Prostate gland (tissue), 2 donors: ENCODE measurements at places on chromosomes 1 and 21. TPM values are rescaled to one million over a fixed set of nuclear protein-coding genes. Genes with fewer than 3 reads are reported as not detected.
A peak's percentile ranks its signal among the peaks of the same experiment; 100 is the strongest.

- DNase-seq, result no peak
- no peaks in the 10 kb centered on the region for H3K4me1 ChIP-seq
- H3K4me3 ChIP-seq, result no peak overlapping the region
- no peaks in the 10 kb centered on the region for H3K36me3 ChIP-seq
- no peaks in the 10 kb centered on the region for H3K27me3 ChIP-seq
Observed at GRCh38 chr1:180581635-180582039, 22.9 kb downstream of the OVAAL start.

GRCh38 chr1:151147665-151148064 is 1.2 kb upstream of the SEMA6C start:
- DNase-seq, result no peak
- no peaks in the 10 kb centered on the region for H3K27me3 ChIP-seq
- no peaks in the 10 kb centered on the region for H3K36me3 ChIP-seq
- H3K4me3 ChIP-seq, result no peak overlapping the region
- H3K4me1 ChIP-seq, result no peaks in the 10 kb centered on the region
- no peak overlapping the region for H3K27ac ChIP-seq

GRCh38 chr1:212082765-212083406 is 47.3 kb downstream of the DTL start:
- no peaks in the 10 kb centered on the region for H3K27me3 ChIP-seq
- DNase-seq, result no peak
- H3K4me1 ChIP-seq, result no peaks in the 10 kb centered on the region
- no peaks in the 10 kb centered on the region for H3K36me3 ChIP-seq

DNA sequence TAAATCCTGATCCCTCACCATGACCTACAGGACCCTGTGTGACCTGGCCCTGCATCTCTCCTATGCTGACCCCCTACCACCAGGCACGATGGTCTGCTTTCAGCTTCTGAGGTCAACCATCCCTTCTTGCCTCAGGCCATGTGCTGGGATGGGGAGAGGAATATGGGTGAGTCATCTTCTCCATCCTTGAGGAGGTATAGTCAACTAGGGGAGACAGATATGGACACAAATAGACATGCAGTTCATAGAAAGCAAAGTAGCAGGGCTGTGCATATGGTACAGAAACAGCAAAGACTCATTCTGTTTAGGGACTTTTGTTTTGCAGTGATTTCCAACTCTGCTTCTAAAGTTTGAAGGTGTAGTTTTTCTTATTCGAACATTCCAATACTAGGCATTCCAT is 250.8 kb upstream of the FGGY start:
- H3K27me3 ChIP-seq, result no peaks in the 10 kb centered on the region
- H3K4me1 ChIP-seq, result no peaks in the 10 kb centered on the region
- no peak for DNase-seq
- H3K27ac ChIP-seq, result no peak overlapping the region
- H3K4me3 ChIP-seq, result no peak overlapping the region
- no peaks in the 10 kb centered on the region for H3K36me3 ChIP-seq

DNA sequence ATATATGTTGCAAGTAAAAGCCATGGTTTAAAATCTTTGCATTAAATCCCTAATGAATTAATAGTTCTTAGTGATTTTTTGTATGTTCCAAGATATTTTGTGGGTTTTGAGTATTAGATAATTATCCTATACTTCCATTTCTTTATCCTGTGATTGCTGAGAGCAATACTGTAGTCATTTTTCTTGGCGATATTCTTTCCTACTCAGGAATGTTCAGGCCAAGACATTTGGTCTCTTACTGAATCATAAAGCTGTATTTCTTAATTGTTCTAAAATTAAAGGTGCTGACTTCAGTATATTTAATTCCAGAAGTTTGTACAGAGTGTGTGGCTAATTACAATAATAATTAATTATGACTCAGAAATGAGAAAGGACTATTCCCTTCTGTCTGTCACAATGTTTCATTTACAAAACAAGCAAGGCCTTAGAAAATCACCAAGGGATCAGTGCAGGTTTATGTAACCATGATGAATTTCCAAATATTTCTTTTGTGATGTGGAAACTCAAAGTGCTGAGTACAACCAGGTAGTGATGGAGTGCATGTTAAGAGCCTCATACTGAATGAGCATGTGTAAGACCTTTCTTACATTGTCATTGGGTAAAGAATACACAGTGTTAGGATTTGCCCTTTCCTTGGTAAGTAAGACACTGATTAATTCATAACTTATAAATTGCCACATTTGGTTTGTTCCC is 161.2 kb downstream of the HMCN1 start:
- no peaks in the 10 kb centered on the region for H3K36me3 ChIP-seq
- no peaks in the 10 kb centered on the region for H3K4me1 ChIP-seq
- no peak overlapping the region for H3K4me3 ChIP-seq
- DNase-seq, result no peak
- no peak overlapping the region for H3K27ac ChIP-seq
- no peaks in the 10 kb centered on the region for H3K27me3 ChIP-seq

DNA sequence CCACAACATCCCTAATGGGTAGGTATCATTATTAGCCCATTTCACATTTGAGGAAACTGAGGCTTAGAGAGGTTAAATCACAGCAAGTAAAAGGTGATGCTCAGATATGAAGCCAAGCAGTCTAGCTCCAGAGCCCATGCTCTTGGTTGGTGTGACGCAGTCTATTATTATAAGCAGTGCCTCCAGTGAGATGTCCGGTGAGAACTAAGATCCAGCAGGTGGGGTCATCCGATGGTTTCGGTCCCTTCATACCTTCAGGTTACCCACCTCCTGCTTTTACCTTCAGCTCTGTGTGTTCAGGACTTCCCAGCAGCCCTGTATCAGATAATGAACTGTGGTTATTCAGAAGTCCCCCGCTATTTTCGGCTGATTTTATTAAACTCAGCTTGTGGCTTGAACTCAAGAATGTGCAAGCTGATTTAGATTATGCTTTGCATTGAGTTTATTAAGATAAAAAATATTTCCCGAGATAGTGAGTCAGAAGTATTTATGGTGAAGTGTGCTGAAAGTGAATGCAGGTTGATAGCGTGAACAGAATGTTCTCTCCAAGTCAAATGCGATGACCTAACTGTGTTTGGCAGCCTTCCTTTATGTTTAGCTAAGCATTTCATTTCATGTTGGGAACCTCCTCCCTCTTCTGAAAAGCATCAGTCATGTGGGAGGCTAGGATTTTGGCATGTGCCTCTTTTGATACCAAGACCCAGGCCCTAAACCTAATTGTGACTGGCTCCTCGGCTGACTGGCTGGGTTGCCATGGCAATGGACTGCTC is 160.9 kb upstream of the UBE2U start:
- H3K27me3 ChIP-seq, result no peaks in the 10 kb centered on the region
- no peaks in the 10 kb centered on the region for H3K4me1 ChIP-seq
- peak overlapping the region; percentile 38 for H3K27ac ChIP-seq
- no peaks in the 10 kb centered on the region for H3K36me3 ChIP-seq

DNA sequence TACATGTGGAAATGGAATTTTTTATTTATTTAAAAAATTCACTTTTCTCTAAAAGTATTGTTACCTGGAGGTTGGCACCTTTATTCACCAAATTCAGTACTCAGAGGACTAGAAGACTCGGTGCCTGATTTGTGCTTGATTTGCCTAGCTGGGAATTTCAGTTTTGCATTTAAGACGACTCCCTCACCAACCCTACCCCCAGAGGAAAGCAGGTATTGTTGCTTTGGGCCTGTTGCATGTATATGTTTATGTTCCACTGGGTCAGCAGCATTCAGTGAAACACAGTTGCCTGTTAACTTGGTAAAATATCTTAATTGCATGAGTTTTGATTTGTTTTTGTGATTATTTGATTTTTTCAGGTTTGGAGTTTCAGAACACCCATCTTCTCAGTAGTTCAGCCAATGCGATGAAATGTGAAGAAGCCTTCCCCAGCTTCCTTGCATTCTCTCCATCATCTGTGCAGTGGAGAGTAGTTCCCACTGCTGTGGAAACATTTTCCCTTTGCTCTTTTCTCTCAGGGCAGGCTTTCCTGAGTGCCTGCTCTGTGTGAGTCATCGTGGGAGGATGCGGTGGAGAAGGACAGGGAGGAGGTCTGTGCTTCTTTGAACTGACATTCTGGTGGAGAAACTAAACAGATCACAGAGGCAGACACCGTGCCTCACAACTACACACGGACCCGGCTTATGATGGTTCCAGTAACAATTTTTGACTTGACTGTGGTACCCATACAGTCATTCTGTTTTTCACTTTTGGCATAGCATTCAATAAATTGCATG is 6.4 kb downstream of the ADARB1 start:
- H3K4me3 ChIP-seq, result no peak overlapping the region
- no peaks in the 10 kb centered on the region for H3K27me3 ChIP-seq
- DNase-seq, result no peak
- H3K27ac ChIP-seq, result no peak overlapping the region

GRCh38 chr1:72119491-72119890 is 162.8 kb downstream of the NEGR1 start:
- no peaks in the 10 kb centered on the region for H3K4me1 ChIP-seq
- DNase-seq, result no peak

GRCh38 chr1:68963353-68963752 is 466.5 kb upstream of the DEPDC1 start:
- H3K27me3 ChIP-seq, result no peaks in the 10 kb centered on the region
- DNase-seq, result no peak
- no peaks in the 10 kb centered on the region for H3K36me3 ChIP-seq

DNA sequence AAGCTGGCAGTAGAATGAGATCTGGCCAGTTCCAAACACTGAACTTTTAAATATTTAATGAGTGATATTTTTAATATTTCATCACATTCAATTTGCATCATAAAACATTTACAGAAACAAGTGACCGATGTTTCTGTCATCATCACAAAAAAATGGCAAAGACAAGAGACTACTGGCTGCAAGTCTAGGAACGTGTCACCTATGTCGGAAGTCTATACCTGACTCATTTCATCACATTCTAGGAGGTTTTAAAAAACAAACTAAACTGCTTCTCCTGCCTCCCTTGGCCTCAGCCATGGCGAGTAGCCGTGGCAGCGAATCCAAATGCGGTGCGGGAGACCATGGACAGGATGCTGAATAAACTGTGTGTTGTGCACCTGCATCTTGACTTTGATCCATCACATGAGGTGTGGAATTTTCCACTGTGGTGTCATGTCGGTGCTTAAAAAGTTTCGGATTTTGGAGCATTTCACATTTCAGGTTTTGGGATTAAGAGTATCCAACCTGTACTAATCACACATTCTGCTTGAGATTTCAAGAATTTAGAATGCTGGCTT is 43.1 kb downstream of the CLSTN1 start:
- no peaks in the 10 kb centered on the region for H3K4me1 ChIP-seq
- no peak for DNase-seq
- H3K4me3 ChIP-seq, result no peak overlapping the region

GRCh38 chr1:3732434-3733093 is 19.7 kb upstream of the CCDC27 start:
- H3K36me3 ChIP-seq, result no peaks in the 10 kb centered on the region
- no peak overlapping the region for H3K27ac ChIP-seq
- H3K4me1 ChIP-seq, result no peaks in the 10 kb centered on the region
- no peaks in the 10 kb centered on the region for H3K27me3 ChIP-seq

DNA sequence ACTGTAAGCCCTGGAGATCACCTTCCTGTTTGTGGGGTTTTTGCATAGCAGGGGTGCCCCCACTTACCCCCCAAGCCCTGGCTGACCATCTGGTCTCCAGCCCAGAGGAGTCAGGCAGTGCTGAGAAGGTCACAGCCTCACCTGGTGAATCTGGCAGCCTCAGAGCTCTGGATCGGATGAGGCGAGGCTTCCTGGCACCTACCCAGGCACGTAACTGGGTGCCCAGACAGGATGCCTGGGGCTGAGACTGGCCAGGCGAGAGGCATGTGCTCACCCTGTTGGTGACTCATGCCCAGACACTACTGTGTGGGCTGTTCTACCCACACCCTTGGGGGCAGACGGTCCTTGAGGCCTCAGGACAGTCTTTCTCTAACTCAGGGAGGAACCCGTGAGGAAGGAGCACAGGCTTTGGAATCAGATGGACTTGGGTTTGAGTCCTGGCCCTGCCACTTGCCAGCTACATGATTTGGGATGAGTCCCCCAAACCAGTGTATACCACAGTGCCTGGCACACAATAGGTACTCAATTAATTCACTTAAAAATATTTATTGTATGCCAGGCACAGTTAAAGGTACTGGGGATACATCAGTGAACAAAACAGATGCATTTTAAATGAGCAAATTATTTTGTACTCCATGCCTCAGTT is 15.1 kb upstream of the PADI3 start:
- H3K36me3 ChIP-seq, result no peaks in the 10 kb centered on the region
- peaks cover 5% of the 10 kb centered on the region for H3K4me1 ChIP-seq
- H3K27ac ChIP-seq, result no peak overlapping the region

CYP4Z1 gene
- total RNA-seq, result 0.87 TPM

TMPRSS2 gene
- total RNA-seq, result 336 TPM

ATAD3A gene
- total RNA-seq, result 32.8 TPM

LCE2A gene
- total RNA-seq, result not detected

YIPF1 gene
- total RNA-seq, result 105 TPM
